ENCODE measurements at places on chromosomes 7 and 10.

DNA sequence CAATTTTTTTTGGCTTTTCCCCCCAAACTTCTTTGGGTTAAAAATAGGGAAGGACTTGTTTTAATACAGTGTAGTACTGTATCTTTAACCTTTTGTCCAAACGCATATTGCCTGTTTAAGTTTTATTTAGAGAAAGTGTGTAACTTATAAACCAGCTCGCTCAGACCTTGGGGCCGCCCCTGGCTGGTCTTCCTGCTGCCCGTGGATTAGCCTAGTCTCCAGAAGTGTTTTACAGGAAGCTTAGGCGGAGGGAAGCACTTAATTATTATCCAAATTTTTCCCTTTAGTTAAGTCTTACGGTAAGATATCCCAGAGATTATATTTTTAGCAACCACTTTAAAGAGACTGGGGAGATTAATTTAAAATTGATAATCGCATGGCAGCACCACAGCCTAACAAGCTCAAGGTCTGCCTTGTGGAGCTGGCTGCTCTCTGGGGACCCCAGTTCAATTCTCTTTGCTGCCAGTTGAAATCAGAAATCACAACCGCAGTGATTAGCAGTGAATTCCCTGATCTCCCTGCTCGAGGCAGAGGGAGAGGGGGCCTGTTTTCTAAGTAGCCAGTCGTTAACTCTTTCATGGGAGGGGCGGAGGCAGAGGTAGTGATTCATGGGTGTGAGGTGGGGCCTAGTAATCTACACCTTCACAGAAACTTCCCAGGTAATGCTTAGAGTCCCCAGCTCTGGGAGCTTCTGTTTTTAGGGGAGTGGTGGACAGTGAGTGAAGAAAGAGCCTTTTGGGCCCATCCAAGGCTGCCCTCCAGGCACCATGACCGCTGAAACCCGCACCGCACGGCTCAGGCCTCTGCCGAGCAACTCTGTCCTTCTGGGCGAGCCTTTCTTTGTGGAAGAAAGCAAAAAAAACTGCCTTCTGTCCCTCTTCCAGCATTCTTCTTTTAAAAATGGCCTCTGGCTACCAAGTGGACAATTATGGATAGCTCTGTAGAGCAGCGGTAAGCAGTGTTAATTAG lies 548.7 kb upstream of the GALNT17 start:
- no peak for DNase-seq

DNA sequence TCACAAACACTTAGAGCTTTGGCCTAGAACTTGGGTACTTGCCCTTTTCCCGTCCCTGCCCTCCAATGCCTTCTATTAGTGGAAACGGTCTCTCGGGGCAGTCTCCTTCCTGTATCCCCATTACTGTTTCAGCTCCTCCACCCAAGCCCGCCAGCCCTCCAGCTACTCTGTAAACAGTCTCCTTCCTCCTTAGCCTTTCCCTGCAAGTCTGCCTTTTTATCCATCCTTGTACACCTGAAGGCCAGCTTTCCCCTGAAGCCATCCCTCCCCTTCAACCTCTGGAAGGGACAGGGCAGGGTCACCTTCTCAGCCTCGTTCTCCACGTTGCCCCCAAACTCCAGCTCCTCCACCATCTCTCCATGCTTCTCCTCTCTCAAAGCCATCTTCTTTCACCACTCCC lies 108.1 kb upstream of the ZNF746 start:
- no peak for DNase-seq

GRCh38 chr10:60454336-60454735 lies 64.7 kb upstream of the ANK3 start:
- no peak for DNase-seq

DNA sequence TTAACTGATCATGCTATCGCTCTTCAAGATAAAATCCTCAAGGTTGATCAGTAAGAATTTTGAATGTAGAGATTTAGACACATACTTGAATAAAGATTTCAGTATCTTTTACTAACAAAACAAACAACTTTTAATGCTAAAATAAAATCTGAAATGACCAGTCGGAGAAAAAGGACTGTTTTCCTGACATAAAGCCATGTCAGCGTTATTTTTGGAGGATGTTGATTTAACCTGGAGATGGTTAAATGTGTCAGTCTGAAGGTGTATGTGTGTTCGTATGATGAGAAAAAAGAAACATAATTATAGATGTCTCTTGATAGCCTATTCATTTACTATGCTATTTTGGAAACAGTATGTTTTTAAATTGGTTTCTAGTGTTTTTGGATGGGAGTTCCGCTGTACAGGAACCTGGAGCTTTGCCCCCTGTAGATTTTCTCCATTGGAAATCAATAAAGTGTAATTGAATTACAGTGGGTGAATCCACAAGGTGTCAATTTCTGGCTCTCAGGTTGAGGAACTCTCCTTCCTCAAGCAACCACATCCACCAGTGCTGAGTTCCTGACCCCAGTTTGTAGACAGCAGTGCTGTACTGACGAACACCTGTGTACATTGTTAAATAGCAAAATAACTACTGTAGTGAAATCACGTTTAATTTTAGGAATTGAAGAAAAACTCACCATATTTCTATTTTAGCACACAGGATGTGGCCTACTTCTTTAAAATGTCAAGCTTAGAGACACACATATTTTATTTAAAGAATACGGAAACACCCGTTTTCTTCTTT lies 670.1 kb downstream of the MAGI2 start:
- no peak for DNase-seq

GRCh38 chr10:80522756-80523363 lies 14.8 kb upstream of the SH2D4B start:
- no peak for DNase-seq

DNA sequence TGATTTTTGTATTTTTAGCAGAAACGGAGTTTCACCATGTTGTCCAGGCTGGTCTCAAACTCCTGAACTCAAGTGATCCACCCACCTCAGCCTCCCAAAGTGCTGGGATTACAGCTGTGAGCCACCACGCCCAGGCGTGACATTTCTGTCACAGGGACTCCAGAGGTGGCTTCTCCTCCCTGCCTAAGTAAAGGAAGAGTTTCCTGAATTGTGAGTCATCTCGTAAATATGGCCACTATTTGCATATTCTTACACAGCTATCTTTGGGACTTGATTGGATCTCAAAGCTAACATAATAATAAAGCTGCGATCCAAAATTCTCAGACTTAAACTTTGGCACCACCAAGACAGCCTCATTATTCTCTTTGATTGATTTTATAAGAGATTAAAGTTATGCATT lies 50.1 kb downstream of the ADARB2 start:
- DNase-seq, result no peak

DNA sequence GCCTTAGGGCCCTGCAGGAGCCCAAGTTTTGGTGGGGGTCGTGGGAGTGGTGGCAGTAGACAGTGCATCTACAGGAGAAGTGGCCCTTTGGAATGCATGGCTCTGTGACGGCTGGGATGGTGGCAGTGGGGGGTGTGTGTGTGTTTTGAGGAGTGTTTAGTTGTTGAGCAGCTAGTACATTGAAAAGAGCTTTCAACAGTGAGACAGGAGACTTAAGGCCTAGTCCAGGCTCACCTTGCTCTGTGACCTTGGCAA lies 27.1 kb downstream of the ZNF775 start:
- peak; percentile 35 for DNase-seq

Data from activated CD8-positive, alpha-beta T cell treated with anti-CD3 and anti-CD28 coated beads, Interleukin-2, amount 10 ng/mL, durations not matched to agents 7 days and 5 days (primary cell).